Transverse colon (tissue), 4 donors: ENCODE measurements at places on chromosomes 3 and 15. TPM values are rescaled to one million over a fixed set of nuclear protein-coding genes. Genes with fewer than 3 reads are reported as not detected.

- peak; percentile 43 for DNase-seq
Measured at GRCh38 chr3:113166719-113167492, 44.5 kb upstream of the BOC start.

Gene TTLL3
- total RNA-seq = 352 TPM

Gene TRPM1
- not detected for total RNA-seq

Gene THRB
- 25.1 TPM for total RNA-seq

DNA sequence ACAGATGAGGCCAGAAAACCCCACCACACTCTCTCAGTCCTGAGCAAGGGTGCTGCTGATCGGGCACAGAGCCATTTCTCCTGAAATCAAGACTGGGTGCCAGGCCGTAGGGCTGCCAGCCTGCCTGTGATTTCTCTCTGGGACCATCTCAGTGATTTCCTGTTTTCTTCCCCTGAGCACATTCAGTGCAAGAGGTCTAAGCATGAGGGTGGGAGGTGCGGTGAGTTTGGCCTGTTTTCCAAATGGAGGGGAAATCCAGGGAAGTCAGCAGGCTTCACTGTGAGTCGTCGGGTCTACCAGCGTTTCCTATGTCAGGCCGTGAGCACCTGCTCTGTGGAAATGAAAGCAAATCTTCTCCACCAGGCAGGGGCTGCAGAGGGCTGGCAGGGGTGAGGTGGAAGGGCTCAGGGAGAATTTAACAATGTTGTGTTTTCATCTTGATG, 82.3 kb downstream of the ST6GAL1 start:
- DNase-seq = peak; percentile 49

DNA sequence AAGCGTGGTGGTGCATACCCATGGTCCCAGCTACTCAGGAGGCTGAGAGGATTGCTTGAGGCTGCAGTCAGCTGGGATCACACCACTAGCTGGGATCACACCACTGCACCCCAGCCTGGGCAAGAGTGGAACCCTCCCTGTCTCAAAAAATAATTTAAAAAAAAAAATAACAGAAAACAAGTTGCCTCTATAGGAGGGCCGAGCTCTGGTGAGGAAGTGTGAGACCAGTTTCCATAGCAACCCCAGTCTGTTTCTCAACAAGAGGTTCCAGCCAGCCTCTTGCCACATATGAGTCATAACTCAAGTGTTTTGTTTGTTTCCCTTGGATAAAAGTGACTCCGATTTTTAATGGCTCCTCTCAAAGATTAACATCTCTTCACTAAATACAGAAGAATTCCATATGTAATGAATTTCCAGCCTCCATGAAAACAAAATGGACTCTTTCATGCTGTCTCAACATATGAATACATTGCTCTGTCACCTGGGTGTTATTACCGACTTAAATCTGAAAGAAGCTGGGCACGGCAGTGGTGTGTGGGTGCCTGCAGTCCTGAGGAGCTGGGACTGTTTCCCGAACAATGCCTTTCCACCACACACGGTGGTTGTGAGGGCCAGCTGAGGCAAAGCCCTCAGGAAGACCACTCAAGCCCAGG, 19.7 kb downstream of the TMEM43 start:
- DNase-seq = peak; percentile 59
